NCI-H187 (cell line): ENCODE measurements at places on chromosomes 4 and X.

DNA sequence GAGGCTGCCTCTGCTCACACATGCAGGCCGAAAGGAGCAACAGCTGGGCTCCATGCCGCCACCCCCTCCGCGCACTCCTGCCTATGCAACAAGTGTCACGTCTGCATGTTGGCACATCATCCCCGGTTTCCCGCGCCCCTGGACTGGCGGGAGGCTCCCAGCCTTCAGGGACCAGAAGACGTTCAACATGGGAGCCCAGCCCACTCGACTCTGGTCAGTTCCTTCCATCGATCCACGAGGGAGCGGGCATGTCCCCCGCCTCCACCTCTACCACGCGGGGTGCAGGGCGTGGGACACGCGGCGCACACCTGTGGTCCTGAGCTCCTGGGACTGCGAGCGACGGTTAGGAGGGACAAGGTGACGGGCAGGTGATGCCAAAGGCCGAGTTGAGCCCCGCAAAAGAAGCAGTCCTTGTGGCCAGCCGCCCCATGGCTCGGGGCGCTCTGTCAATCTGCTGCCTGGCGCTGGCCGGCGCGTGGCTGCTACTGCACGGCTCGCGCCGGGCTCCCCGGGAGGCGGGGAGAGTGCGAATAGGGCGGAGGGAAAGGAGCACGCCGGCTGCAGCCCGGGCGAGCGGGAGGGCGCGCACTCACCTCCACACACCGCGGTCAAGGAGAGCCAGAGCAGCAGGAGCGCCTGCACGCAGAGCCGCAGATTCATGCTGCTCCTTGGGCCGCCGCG lies 645 bp downstream of the APLN start:
- no peak for DNase-seq

DNA sequence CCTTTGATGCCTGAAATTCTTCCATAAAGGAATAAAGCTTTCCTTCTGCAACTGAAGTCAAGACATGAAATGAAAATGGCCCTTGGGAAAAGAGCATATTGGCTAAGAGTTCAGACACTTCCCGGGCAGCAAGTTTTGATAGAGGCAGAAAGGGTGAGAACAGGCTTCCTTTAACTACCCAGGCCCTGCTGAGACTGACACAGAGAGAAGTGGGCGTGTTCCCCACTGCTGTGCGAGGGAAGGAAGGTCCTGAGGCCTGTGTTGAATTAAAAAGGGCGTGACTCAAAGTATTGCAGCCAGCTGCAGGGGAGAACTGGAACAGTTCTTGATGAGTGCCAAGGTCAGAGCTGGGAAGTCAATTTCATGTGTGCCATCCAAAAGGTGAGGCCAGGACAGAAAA lies 33.9 kb upstream of the ADGRG2 start:
- DNase-seq = no peak

DNA sequence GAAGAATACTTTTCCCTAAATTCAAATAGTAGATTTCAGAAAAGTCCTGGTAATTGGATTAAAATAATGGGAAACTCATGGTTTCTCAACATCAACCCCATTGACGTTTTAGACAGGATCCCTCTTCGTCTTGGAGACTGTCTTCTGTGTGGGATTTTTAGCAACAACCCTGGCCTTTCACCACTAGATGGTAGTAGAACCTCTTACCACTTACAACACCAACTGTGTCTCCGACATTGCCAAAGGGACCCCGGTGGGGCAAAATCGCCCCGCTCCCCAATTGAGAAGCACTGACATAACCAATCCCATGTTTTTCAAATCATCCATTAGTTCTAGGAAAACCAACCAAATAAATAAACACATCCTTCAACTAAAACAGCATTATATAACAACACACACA lies 16.9 kb upstream of the ANOS1 start:
- no peak for DNase-seq

- no peak for DNase-seq
Observed at GRCh38 chr4:128825226-128825625, 15.7 kb downstream of the JADE1 start.

DNA sequence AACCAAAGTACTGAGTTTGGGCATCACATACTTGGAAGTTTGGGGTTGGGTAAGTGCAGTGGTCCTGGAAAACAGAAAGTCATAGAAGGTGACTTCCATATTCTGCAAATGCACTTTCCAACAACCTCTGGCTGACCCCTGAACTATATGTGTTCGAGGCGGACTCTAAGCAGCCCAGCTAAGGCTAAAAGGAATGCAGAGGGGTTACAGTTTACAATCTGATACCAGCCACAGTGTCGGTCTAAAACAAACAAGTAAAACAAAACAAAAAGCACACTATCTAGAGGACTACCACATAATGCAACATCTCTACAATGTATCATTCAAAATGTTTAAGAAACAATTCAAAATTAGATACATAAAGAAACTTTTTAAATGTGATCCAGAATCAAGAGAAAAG lies 185.6 kb downstream of the ADAMTS3 start:
- no peak for DNase-seq

GRCh38 chr4:97770222-97770621 lies 373.1 kb downstream of the STPG2 start:
- DNase-seq = no peak

- no peak for DNase-seq
Observed at GRCh38 chrX:97787311-97787710, 903.6 kb downstream of the RPA4 start.

GRCh38 chrX:16005917-16006316 lies 117.4 kb upstream of the GRPR start:
- no peak for DNase-seq

- no peak for DNase-seq
Observed at GRCh38 chrX:38861489-38861888, 60.2 kb downstream of the MID1IP1 start.

GRCh38 chr4:8860892-8861575 lies 10.6 kb downstream of the HMX1 start:
- no peak for DNase-seq

DNA sequence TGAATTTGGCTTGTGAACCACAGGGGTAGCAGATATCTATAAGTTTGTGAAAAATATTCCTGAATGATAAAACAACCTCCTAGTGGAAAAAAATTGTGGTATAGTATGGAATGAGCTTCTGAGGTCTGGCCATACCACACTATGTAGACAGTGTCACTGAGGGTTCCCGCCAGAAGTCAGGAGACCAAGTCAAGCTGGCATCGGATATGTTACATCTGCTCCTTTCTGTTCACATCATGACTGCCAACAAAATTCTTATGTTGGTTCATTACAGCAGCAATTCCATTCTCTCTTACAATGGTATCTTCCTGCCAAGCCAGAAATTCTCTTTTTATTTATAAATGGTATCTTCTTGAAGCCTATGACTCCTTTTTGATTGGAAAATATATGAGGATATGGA lies 273.0 kb downstream of the PPP3CA start:
- DNase-seq = no peak

GRCh38 chr4:127261476-127261875 lies 371.3 kb upstream of the INTU start:
- no peak for DNase-seq

DNA sequence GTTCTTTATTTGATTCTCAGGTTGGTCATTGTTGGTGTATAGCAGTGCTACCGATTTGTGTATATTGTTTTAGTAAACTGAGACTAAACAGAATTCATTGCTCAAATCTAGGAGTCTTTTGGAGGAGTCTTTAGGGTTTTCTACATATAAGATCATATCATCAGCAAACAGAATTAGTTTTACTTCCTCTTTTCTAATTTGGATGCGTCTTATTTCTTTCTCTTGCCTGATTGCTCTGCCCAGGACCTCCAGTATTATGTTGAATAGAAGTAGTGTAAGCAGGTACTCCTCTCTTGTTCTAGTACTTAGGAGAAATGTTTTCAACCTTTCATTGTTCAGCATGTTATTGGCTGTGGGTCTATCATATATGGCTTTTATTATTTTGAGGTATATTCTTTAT lies 92.6 kb downstream of the IQCM start:
- DNase-seq = no peak

DNA sequence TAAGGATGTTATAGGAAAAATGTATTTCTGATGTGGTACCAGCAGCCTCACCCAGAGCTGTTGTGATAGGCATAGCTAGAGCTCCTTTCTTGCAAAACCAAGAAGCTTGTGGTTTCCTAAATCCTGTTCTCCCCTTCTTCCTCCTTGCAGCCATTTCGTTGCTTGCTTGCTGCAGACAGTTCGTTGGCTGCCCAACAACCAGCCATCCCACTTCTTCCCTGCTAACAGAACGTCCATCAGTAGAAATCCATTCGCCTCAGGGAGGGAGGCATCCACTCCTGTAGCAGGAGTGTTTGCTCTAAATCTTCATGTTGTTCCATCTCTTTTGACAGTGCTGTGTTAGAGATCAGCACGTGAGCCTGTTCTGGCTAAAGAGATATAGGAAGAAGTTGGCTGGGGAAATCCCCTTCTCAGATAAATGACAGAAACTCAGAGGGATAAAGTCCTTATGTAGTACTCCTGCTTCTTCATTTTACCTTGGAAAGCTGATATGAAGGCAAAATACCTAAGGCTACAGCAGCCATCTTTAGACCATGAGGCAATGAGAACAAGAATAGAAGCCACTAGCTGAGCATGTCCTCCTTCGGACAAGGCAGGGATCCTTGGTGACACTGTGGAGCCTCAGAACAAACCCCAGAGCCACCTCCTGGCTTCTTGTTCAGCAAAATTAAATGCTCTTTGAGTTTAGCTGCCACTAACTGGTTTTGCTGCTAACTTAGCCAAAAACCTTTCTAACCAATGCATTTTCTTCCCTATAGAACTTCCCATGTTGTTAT lies 68.4 kb upstream of the RELL1 start:
- no peak for DNase-seq

- no peak for DNase-seq
Observed at GRCh38 chrX:106680716-106681115, 45.8 kb upstream of the RNF128 start.

GRCh38 chrX:1545776-1546408 lies 8.9 kb upstream of the P2RY8 start:
- no peak for DNase-seq

GRCh38 chrX:78307665-78308064 lies 19.7 kb downstream of the CYSLTR1 start:
- DNase-seq = no peak
